SIG-M5 (cell line): ENCODE measurements at places on chromosomes 13 and 19.

DNA sequence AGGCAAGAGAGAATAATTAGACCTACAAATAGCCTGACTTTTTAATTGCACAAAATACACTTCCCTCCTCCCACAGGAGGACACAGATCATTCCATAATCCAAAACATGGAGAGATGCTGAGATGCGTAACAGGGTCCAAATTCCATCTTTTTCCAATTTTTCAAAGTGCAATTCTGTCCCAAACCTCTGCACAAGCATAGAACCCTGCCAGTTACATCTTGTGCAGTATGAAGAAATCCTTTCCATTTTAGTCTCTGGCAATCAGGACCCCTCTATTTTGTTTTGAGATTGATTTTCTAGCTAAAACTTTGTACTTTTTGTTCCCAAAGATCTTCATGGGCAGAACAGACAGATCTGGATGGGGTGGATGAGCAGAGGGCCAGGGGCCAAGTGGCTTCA, 209.2 kb downstream of the B3GLCT start:
- DNase-seq: no peak

GRCh38 chr19:55536951-55537740, at the start of gene SBK2:
Gene SBK2, minus strand, starts transcription at chr19:55537133. Its CDS starts 839 bp downstream, at chr19:55536294.
- DNase-seq: no peak

DNA sequence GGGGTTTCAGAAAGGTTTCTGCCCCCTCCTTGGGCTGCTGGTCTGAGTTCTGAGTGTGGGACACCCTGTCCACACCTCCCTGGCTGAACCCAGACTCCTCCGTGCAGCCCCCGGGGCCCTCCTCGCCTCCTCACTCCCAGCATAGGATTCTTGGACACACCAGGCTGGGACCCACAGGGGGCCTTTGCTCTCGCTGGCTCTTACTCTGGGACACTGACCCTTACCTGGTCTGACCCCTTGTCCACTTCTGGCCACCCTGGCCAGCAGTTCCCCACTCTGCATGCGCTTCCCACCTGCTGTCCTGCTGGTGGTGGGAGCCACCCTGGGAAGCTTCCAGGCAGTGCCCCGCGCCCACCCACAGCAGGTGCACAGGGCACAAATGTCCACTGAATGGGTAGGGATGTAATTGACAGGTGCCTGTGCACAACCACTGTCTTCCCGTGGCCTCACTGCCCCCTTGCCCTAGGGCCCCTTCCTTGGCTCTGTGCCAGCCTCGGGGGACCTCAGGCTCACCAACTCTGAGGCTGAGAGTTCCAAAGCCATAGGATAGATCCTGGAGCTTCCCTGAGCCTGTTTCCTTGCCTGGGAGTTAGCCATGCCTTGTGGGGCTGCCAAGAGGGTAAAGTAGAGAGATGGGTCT, 7.0 kb upstream of the SLC25A42 start:
- DNase-seq: no peak

GRCh38 chr19:15577184-15577771, 37.7 kb upstream of the CYP4F8 start:
- DNase-seq: no peak

DNA sequence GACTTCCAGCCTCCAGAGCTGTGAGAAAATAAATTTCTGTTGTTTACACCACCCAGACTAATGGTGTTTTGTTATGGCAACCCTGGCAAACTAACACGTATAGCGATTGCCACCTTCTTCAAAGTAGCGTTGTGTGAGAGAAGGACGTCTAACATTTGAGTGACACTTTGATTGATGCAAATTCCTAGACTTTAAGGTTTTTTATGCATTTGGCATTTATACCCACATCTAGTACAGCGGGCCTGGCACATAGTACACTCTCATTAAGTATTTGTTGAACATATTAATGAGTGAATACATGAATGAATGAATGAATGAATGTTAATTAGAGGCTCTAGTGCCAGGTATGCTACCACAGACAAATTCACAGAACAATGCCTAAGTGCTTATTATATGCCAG, 36.7 kb downstream of the POU4F1 start:
- no peak for DNase-seq

- DNase-seq: no peak
These were observed 5.7 kb downstream of the C19orf25 start for GRCh38 chr19:1473085-1473851.

DNA sequence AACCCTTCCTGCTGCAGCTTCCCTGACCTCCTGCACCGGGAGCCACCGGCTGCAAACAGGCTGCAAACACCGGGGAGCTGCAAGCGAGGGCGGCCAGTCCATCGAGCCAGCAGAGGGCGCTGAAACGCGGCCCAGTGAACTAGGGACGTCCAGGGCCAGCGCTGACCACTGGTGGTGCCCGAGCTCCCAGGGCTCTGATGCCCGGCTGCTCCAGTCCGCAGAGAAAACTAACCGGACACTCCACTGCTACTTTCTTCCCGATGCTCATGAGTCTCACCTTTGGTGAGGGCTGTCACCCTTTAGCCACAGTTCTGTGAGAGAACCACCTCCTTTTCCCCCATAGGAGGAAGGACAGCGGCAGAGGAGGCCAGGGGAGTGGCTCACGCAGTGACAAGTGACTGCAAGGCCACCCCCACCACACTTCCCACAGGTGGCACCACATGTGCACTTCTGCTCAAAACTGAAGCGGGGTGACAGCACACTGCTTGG, 82.8 kb upstream of the MTIF3 start:
- no peak for DNase-seq

DNA sequence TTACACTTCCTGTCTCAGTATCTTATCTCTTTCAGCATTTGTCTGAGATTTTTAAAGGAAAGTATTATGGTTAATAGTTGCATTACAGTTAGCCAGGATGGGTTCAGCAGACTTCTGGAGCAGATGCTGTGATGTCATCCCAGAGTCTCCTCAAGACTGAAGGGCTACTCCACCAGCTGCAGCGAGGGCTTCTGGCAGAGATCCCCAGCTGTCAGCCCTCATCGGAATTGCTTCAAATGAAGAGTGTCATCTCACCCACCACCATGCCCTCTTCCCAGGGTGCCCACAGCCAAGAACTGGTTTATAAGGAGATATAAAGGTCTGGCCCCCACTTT, 84.4 kb downstream of the FAM216B start:
- DNase-seq: no peak

GRCh38 chr13:35848336-35849255, 282.6 kb downstream of the DCLK1 start:
- DNase-seq: no peak

DNA sequence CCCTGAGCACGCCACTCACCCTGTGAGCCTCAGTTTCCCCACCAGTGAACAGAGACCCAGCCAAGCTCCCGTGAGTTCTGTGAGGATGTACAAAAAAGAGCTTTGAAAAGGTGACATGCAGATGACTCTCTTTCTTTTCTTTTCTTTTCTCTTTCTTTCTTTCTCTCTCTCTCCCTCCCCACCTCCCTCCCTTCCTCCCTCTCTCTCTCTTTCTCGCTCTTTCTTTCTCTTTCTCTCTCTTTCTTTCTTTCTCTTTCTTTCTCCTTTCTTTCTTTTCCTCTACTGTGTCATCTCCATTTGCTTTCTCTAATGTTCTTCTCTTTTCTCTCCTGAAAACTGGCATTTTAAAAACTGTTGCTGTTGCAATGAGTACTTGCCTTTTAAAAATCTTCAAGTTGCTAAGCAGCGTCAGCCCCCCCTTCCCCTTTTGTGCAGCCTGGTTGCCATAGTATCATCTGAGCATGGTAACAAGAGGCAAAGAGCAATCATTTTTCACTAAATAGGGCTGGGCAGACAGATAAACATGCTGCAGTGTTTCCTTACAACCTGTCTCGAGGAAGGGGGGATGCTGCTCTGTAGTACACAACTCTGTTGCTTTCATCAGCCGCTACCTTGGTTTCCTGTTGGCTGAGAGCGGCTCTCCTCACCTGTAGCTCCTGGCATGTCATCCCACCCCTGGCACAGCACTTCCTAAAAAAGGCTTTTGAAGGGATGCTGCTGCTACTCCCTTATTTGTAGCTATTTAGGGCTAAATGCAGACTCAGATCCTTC, 108.7 kb upstream of the MBNL2 start:
- DNase-seq: no peak

DNA sequence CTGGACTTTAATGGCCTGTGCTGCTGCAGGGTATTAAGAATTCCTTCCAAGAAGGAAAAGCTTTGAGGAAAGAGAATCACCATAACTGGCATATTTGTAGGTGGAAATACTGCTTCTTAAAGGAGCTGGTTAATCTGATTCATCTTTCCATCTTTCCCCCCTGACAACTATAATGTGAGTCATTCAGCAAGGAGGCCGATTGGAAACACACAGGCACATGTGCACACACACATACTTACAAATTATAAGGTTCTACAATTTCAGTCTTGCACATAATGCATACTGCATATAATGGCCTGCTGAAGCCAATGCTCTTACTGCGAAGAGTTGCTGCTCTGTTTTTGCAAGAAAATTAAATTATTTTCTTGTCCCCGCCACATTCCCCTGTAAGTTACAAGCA, 78.8 kb upstream of the TPP2 start:
- DNase-seq: no peak

- DNase-seq: no peak
These were observed 32.7 kb upstream of the MATK start for GRCh38 chr19:3818918-3819317.

DNA sequence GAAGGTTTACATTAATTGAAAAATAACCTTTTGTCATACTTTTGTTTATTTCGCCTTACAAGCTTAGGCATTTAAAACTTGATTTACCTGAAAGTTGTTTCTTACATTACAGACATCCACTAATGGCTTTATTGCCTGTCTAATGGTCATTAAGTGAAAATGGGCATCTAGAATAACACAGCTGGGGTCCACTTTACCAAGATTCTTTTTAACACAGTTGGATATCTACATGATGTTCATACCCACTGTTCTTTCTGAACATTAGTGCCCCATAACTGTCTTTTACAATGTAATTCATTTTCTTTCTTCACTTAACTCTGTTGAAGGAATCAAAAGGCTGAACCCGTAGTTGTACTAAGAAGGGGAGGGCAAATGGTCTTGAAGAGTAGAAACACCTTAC, 19.8 kb upstream of the KLHL1 start:
- DNase-seq: no peak

GRCh38 chr19:6750062-6750461, 10.6 kb downstream of the TRIP10 start:
- no peak for DNase-seq

- no peak for DNase-seq
These were observed 19.0 kb downstream of the TSHZ3 start for GRCh38 chr19:31330237-31330636.

DNA sequence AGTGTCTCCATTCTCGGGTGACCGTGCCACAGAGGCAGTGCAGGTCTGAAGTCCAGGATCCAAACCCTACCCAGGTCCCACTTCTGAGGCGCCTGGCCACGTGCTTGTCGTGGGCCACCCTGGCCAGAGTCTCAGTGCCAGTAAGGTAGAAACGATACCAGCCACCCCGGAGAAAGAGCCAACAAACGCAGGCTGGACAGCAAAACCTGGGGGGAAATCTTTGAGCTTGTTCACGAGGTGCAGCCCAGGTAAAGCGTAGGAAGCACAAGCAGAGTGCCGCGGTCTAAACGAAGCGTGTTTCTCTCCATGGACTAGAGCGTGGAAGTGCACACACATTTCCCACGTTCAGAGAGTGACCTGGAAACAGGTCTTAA, 95.6 kb downstream of the ATP11A start:
- no peak for DNase-seq

DNA sequence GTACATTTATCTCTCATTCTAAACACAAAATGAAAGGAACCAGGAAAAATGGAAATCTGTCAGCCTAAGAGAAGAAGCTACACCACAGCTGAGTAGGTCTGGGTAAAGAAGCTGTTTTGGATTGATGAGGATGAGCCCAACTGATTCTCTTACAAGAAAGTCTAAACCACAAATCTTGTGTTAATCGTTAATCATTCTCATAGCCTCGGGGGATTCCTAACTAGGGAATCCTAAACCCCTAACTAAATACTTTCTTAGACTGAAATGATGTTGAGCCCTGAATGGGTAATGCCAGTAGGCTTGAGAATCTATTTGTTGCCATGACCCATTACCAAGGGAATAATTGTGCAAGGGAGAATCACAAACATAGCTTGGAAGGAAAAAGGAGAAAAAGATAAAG, 327.5 kb upstream of the SPRY2 start:
- no peak for DNase-seq

DNA sequence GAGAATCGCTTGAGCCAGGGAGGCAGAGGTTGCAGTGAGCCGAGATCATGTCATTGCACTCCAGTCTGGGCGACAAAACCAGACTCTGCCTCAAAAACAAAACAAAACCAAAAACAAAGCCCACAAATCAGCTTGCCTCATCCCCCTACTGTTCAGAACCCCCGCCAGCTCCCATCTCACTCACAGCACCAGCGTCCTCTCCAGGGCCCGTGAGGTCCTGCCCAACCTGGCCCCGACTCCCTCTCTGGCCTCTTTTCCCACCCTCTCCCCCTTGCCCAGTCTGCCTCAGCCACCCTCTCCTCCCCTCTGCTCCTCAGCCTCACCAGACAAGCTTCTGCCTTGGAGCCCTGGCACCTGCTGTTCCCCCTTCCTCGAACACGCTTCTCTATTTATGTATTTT, 3.8 kb downstream of the SLC8A2 start:
- DNase-seq: no peak

DNA sequence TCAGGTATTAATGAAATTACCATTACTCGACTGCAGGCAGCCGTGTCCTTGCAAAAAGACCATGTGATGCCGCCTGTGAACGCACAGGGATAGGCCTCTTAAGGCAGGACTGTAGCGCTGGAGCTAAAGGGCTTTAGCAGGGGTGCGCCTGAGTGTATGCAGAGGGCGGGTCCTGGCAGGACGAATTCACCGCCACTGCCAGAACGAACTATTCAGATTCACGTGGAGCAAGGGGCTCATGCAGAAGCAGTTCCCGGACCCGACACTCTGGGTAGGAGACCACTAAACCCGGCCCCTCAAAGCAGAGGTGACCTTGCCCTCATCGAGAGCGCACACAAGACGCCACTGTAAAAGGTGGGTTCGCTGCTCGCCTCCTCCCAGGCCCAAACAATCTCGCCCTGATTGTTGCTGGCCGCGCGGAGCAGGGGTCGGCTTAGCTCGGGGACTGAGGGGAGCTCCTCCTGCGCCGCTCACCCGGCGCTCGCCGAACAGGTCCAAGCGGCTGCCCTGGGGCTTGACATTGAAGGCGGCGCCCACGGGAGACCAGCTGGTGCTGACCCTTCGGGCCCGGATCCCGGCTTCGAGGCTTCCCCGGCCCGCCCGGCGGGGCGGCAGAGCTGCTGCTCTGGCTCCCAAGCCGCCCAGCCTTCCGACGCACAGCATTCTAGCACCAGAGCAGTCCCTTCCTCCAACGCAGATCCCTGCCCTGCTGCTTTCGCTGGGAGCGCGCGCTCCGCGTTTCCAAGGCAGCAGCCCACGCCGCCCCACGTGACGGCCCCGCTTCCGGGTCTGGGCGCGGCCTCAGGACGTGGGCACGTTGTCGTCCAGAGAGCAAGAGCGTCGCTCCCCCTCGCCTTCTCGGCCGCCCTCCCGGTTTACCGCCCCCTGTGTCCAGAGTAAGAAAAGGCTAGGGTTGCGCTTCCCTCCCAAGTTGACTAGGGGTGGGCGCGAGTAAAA, at the start of gene MIPEP:
MIPEP (minus strand) TSS at position 743 of the 957 bp plus-strand sequence; CDS start at position 663, 80 bp downstream.
- peak; percentile 70 for DNase-seq

- DNase-seq: no peak
These were observed 42.2 kb upstream of the SPACA7 start for GRCh38 chr13:112333756-112334543.

- no peak for DNase-seq
These were observed 871 bp upstream of the CCER2 start for GRCh38 chr19:38912600-38913514.
